ENCODE measurements at places on chromosomes 7 and 10. TPM values are rescaled to one million over a fixed set of nuclear protein-coding genes. Genes with fewer than 3 reads are reported as not detected.

SLC12A9 gene
- 13.4 TPM for total RNA-seq

ADCK2 gene
- 16.0 TPM for total RNA-seq

UBE2H gene
- total RNA-seq: 123 TPM

GPR158 gene
- 2.2 TPM for total RNA-seq

ADRB1 gene
- total RNA-seq: 0.67 TPM

ABCB4 gene
- total RNA-seq: 0.42 TPM

BHLHA15 gene
- total RNA-seq: not detected

ZNF680 gene
- 40.6 TPM for total RNA-seq

MCU gene
- 160 TPM for total RNA-seq

SVOPL gene
- not detected for total RNA-seq

ZNF365 gene
- total RNA-seq: 1.4 TPM

TRIM8 gene
- 230 TPM for total RNA-seq

ABCC2 gene
- 0.05 TPM for total RNA-seq

SPDYE3 gene
- total RNA-seq: not detected

NODAL gene
- total RNA-seq: not detected

KIAA1217 gene
- total RNA-seq: 13.2 TPM

ADCYAP1R1 gene
- not detected for total RNA-seq

SLC29A4 gene
- 4.4 TPM for total RNA-seq

GPC2 gene
- total RNA-seq: 65.3 TPM

CNPY1 gene
- total RNA-seq: 2.2 TPM

CCDC172 gene
- total RNA-seq: not detected
